Stomach (tissue), 19 donors: ENCODE measurements at places on chromosomes 12 and 14. TPM values are rescaled to one million over a fixed set of nuclear protein-coding genes. Genes with fewer than 3 reads are reported as not detected.

Gene CLEC2A
- total RNA-seq: not detected

Gene TAS2R14
- 1.8 TPM for total RNA-seq

Gene AMIGO2
- 10.5 TPM for total RNA-seq

Gene SLC39A5
- 450 TPM for total RNA-seq

Gene FAM222A
- total RNA-seq: 5.4 TPM

Gene IPO4
- 14.3 TPM for total RNA-seq

Gene COQ10A
- total RNA-seq: 9.4 TPM

Gene OR9K2
- total RNA-seq: not detected

Gene OTX2
- total RNA-seq: not detected

Gene STYK1
- total RNA-seq: 12.0 TPM

Gene RHEBL1
- not detected for total RNA-seq

Gene SLC7A8
- 1.2 TPM for total RNA-seq

Gene GPR132
- total RNA-seq: under 0.01 TPM

Gene ACSS3
- total RNA-seq: 10.1 TPM

Gene CISTR
- not detected for total RNA-seq

Gene CEP290
- 28.0 TPM for total RNA-seq

Gene LIN52
- 9.9 TPM for total RNA-seq

Gene SLC8A3
- total RNA-seq: 0.87 TPM

Gene GLT1D1
- total RNA-seq: not detected

Gene DENR
- total RNA-seq: 36.0 TPM

Gene SERPINA4
- total RNA-seq: not detected

Gene TAS2R8
- not detected for total RNA-seq

Gene LRRC10
- total RNA-seq: not detected

Gene WASHC3
- 48.7 TPM for total RNA-seq

Gene SYT1
- 11.4 TPM for total RNA-seq

Gene RTL1
- total RNA-seq: not detected

Gene KLRG1
- 0.43 TPM for total RNA-seq

Gene SERPINA12
- not detected for total RNA-seq

Gene PXN
- total RNA-seq: 129 TPM

Gene SLC17A8
- total RNA-seq: 1.7 TPM

Gene SYCP3
- total RNA-seq: not detected

Gene OR6C68
- not detected for total RNA-seq

Gene C14orf132
- total RNA-seq: 7.5 TPM

Gene SRSF9
- 92.3 TPM for total RNA-seq

Gene RIMBP2
- total RNA-seq: 3.7 TPM
